ENCODE measurements at places on chromosomes 3 and 15.

GRCh38 chr3:55668359-55668758 lies 181.3 kb upstream of the WNT5A start:
- DNase-seq = peak; percentile 91

GRCh38 chr3:14200276-14200675 lies 21.7 kb downstream of the LSM3 start:
- DNase-seq = peak; percentile 39

DNA sequence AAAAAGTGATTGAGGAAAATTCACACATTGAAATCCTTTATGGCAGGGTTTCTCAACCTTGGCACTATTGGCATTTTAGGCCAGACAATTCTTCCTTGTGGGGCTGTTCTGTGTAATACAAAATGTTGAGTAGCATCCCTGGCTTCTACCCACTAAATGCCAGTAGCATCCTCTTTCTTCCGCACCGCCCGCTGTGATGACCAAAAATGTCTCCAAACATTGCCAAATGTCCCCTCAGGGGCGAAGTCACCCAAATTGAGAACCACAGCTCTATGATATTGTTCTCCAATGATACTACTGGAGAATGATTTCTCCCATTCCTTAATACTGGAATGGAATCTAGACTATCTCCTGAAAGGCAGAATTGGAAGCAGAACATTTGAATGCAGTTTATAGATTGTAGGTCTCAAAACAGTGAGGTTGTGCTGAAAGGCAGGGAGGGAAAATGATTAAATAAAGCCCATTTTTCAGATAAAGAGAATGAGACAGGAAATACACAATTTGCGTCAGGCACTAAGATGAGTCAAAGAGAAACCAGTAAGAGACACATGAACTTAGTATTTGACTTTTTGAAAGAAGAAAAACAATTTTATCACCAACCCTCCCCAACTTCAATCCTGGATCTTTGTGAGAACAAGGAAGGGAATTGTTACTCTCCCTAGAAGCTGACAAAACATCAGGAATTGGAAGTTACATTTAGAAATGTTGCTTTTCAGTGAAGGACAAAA lies 101.6 kb upstream of the TNIK start:
- no peak for DNase-seq

DNA sequence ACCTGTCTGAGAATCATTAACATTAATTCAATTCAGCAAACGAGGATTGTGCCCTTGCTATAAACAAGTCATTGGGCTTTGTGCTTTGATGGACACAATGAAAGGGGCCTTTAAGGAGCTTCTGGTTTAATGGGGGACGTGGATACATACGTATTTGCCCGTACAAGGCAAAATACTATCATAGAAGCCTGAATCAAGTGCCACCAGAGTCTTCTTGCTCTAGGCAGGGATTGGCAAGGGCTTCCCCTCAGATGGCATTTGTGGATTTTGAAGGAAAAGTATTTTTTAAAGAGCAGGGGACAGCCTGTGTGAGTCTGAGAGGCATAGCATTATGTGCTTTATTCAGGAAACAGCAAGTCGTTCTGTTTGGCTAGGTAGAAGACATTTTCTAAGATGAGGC lies 83.7 kb upstream of the NEDD4 start:
- DNase-seq = no peak

DNA sequence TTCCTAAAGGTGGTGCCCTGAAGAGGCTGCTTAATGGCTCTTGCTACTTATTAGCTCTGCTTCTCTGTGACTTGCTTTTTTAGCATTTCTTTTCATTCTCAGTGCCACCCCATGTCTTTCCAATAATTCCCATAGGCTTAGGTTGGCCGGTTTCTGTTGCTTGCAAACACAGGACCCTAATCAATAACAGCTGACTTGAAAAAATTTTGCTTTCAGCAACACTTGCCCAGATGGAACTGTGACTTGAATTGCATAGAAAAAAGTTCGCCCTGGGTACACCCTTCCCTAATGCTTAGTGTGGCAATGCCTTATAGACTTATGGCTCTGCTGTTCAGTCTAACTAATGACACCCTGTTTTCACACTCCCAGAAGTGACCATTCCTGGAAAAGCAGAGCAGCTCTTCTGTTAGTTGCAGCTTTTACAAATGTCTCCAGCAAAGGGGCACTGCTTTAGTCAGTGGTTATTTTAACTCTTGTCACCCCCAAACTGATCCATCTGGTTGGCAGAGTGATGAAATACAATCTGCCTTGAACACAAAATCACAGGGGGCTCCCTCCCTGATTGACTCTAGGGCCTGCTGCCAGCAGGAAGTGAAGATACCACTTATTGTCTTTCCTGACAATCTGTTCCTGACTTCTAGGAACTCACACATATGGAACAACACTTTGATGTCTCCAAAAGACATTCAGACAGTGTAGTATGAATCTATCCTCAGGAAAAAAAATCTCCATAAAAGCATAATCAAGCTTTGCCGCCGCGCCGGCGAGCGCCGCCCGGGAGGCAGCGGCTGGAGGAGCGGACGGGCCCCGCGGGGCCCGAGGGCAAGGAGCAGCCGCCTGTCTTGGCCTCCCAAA lies 9.7 kb upstream of the SLMAP start:
- DNase-seq = no peak

GRCh38 chr3:188180114-188180513 lies 26.2 kb downstream of the LPP start:
- no peak for DNase-seq

DNA sequence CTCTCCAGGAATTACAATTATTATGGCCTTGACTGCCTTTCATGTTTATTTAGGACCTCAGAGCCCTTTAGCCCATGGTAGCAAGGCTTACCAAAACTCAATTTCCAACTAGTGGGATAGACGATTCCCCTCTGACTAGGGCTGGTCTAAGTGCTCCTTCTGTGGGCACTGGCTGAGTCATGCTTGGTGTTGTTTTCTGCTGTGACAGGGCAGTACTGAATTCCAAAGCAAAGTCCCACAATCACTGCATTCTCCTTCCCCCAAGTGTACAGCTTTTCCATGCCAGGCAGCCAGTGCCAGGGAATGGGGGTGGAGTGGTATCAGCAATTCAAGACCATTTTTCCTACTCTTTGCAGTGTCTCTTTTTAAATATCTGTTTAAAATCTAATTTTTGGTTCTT lies 509.0 kb upstream of the NECTIN3 start:
- peak; percentile 30 for DNase-seq

DNA sequence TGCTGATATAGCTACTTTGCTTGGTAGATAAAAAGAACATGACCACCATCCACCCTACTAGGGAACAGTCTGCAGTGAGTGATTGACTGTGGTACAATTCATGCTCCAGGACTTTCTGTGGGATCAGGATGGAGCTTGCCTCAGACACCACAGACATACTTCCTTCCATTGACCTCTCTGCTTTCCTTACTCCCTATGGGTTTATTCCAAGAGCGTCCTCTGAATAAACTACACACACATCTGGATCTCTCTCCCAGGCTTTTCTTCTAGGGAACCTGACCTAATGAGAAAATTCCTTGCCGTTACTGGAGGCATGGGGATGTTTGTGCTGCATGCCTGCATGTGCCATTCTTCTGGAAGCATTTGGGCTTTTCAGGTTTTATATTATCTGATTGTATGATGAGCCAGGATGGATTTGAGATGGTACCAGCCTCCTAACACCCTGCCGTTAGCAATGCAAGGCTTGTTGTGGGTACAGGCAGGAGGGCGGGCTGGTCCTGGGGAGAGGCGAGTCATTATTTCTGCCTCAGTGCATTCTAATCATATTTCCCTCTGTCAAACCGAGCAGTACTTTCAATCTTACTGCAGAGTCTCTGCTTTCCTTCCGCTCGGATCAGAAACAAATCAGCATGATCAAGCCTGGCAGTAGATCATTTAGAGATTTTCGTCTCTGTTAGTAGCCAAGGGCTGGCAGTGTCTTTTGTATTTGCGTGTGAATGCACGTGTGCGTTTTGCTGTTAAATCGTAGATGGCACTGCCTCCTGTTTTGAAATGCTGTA lies 279.2 kb downstream of the PDCD6IP start:
- DNase-seq = no peak

DNA sequence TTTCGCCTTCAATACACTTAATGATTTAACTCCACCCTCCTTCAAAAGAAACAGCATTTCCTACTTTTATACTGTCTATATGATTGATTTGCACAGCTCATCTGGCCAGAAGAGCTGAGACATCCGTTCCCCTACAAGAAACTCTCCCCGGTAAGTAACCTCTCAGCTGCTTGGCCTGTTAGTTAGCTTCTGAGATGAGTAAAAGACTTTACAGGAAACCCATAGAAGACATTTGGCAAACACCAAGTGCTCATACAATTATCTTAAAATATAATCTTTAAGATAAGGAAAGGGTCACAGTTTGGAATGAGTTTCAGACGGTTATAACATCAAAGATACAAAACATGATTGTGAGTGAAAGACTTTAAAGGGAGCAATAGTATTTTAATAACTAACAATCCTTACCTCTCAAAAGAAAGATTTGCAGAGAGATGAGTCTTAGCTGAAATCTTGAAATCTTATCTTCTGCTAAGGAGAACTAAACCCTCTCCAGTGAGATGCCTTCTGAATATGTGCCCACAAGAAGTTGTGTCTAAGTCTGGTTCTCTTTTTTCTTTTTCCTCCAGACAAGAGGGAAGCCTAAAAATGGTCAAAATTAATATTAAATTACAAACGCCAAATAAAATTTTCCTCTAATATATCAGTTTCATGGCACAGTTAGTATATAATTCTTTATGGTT lies at the start of gene CCR5:
Gene CCR5, plus strand, starts transcription at position 108 of the 680 bp plus-strand sequence. CDS start 1,957 bp downstream, outside the sequence.
- DNase-seq = no peak

DNA sequence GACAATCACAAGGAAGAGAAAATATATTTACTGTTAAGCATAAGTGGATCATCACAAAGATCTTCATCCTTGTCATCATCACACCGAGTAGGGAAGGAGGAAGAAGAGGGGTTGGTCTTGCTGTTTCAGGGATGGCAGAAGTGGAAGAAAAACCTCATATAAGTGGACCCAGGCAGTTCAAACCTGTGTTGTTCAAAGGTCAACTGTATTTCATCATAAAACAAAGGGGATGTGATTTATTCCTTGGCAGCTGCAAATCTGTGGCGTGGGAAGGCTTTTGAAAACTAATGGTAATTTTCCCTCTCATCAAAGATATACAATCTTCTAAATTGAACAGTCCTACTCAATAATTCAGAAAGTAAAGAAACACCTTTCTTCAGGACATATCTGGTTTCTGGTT lies 129.9 kb upstream of the ABI3BP start:
- no peak for DNase-seq
